ENCODE measurements at places on chromosomes 1 and 21. TPM values are rescaled to one million over a fixed set of nuclear protein-coding genes. Genes with fewer than 3 reads are reported as not detected.

LHX8 gene
- not detected for total RNA-seq

GPR52 gene
- 3.6 TPM for total RNA-seq

BTG2 gene
- 2.2 TPM for total RNA-seq

PTCH2 gene
- total RNA-seq = not detected

OR10J1 gene
- not detected for total RNA-seq

VWA1 gene
- 74.5 TPM for total RNA-seq

UBE2U gene
- total RNA-seq = not detected

FCRL5 gene
- not detected for total RNA-seq
